Fibroblast of skin of left biceps (primary cell): ENCODE measurements at places on chromosomes 3 and 15.

- no peak for DNase-seq
Observed at GRCh38 chr3:14398797-14399106, 3.7 kb upstream of the SLC6A6 start.

GRCh38 chr3:157785102-157785826, 282.0 kb upstream of the VEPH1 start:
- DNase-seq: peak; percentile 59

- no peak for DNase-seq
Observed at GRCh38 chr15:38885471-38885952, 320.9 kb upstream of the RASGRP1 start.

- no peak for DNase-seq
Observed at GRCh38 chr3:102457644-102458043, 22.8 kb downstream of the ZPLD1 start.

DNA sequence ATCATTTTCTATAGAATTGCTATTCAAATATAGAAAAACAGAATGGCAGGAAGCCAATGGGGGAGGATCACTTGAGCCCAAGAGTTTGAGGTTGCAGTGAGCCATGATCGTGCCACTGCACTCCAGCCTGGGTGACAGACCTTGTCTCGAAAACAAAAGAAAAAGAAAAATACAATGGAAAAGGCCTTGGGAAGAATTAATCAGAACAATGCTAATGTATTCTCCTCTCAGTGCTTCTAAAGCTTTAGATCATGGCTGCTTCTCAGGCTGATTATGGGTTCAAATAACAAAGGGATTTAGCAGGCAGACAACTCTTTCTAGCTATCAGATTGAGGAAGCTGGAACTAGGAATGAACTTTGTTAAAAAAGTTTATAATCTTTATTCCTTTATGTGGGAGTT, 115.8 kb downstream of the PDCD6IP start:
- no peak for DNase-seq

- DNase-seq: no peak
Observed at GRCh38 chr3:56787258-56787775, 14.4 kb downstream of the ARHGEF3 start.

GRCh38 chr15:75043509-75044257, 20.3 kb downstream of the PPCDC start:
- peak; percentile 86 for DNase-seq

DNA sequence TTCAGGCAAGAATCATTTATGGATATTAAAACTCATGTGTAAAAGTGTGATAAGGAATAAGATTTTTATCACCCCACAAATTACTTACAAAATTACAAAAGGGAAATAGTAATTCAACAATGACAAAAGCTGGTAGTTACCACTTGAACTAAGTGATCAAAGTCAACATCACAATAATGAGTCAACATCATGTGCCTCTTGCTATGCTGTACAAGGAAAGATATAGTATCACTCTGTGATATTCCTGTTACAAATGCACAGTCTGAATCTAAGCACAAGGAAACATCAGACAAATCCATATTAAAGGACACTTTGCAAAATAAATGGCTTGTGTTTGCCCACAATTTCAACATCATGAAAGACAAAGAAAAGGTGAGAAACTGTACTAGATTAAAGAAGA, 90.5 kb upstream of the PLCL2 start:
- no peak for DNase-seq

DNA sequence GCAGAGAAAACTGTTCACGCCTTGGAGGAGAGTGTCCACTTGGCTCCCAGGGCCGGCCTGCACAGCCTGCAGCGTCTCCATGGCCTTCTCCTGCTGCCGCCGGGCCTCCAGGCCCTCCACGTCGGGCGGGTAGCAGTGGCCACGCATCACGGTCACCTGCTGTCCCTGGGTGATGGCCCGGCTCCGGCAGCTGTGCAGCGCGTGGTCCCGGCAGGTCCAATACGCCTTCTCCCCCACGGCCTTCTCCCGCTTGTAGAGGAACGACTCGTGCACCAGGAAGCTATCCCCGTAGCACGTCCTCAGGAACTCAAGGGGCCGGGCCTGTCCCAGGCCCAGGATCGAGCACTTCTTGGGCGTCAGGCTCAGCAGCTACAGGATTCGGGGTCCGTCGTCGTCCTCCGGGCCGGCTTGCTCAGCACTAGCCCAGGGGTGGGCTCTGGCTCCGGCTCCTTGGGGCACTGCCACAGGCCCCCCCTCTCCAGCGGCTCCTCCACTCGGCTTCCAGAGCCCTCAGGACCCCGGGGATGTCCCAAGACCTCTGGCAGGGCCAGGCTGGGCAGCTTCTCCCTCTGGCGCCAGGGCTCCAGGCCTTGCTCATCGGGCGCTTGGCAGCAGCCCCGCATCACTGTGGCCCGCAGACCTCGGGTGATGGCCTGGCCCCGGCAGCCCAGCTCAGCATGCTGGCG, 83.6 kb upstream of the FXR1 start:
- no peak for DNase-seq

- DNase-seq: no peak
Observed at GRCh38 chr3:8623741-8624140, 20.9 kb downstream of the SSUH2 start.

DNA sequence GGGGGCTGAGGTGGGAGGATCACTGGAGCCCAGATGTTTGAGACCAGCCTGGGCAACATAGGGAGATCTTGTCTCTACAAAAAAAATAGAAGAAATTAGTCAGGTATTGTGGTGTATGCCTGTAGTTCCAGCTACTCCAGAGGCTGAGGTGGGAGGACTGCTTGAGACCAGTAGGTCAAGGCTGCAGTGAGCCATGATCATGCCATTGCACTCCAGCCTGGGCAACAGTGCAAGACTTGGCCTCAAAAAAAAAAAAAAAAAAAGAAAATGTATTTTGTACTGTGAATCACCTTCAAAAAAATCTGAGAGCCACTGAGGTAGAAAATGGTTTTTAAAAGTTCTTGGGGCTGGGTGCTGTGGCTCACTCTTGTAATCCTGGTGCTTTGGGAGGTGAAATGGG, 4.6 kb downstream of the SNX4 start:
- DNase-seq: no peak

- no peak for DNase-seq
Observed at GRCh38 chr3:145754605-145755289, 406.2 kb downstream of the PLOD2 start.

- DNase-seq: no peak
Observed at GRCh38 chr3:179146911-179147513, 1.1 kb upstream of the PIK3CA start.

GRCh38 chr15:96225642-96226259, 104.7 kb upstream of the NR2F2 start:
- DNase-seq: no peak

- no peak for DNase-seq
Observed at GRCh38 chr3:50177346-50177745, 14.1 kb upstream of the GNAT1 start.

DNA sequence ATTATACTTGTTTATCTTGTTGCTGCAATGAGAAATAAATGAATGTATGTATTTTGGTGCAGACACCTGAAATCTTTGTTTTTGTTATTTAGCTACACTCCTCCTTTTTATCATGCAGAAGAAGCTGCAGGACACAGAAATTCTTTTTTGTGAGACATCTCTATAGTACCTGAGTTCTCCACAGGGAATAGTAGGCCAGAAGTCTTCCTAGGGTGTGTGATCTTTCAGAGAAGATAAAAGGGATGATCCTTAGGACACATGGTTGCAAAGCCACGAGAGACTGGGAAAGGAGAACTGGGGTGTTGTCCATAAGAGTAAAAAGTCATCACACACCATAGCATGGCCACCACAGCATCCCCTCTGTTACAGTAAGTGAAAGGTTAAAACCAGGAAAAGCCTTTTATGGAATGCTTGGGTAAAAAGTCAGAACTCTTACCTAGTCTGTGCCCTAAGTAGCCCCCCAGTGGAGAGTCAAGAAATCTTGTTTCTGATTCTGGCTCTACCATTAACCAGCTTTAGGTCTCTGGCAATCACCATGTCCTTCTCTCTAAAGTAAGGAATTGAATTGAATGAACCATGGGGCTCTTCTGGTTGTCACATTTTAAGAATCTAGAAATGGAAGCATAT, 31.9 kb upstream of the ADGRG7 start:
- DNase-seq: no peak

DNA sequence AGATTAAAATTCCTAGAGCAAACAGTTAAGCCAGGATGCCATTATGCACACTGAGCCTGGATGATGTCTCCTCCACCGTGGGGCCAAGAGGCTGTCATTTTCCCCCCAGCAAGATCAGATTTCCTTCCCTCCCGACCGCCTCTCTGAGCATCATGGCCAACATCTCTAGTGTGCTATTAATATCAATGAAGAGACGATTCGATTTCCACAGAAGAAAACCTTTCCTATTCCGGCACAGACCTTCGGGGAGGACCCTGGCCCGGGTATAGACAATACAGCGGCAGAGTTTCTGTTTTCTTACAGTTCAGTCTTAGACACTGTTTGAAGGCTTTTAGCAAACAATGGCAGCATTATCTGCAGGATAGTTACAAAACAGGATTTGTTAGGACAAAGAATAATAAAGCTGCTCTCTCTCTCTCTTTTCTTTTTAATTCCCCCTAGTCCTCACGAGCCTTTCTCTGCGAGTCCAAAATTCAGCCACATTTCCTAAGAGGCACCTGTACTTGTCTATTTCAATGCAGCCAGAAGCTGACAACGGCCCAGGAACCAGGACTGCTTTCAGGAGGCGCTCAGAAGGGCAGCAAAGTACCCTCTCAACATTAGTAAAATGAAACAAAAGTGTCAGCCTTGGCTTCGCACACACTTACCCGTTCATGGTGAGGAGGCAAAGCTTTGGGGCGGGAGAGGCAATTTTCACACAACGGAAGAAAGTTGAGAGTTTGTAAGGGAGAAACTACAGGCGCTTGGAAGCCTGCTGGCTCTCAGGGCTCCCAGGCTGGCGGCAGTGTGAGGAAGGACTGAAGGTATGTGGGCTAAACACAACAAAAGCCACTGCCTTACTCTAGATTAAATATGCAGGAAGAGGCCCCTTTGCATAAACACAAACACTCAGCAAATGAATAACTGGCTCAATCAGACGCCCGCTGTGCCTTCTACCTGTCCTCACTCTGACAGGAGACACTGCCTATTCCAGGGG, 278.0 kb downstream of the FOXP1 start:
- no peak for DNase-seq

DNA sequence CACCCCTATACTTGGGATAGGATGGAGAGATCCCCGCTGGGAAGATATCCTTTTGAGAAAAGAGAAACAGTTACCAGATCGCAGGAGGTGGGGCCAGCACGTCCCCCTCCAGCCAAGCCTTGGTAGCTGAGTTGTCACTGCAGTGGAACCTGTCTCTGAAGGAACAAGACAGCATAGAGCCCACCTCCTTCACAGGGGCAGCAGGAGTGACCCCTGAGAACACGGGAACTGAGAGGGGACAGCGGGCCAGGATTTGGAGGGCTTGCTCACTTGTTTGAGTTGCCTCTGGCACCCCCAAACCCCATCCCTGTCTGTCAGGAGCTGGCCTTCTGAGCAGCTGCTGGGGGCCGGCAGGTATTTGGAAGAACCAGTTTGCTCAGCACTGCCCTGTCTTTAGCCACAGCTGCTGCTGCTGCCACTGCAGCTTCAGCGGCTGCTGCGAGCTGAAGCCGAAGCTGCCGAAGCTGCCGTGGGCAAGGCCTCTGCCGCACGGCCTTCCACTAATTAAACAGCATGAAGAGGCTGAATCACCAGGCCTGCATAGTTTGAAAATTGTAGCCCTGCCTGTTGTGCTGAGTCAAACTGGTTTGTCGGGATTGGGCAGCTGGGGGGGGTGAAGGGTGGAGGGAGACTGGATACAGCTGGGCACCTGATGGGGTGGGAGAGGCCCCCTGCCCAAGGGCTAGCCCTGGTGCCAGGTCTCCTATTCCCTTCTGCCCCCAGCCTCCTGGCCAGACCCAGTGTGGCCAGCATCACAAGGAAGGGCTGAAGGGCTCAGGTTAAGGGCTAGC, 4.0 kb downstream of the EPHB3 start:
- peak; percentile 49 for DNase-seq

- no peak for DNase-seq
Observed at GRCh38 chr3:138653567-138653966, 45.0 kb downstream of the FAIM start.

GRCh38 chr3:126850370-126851085, 132.4 kb upstream of the PLXNA1 start:
- peak; percentile 55 for DNase-seq

DNA sequence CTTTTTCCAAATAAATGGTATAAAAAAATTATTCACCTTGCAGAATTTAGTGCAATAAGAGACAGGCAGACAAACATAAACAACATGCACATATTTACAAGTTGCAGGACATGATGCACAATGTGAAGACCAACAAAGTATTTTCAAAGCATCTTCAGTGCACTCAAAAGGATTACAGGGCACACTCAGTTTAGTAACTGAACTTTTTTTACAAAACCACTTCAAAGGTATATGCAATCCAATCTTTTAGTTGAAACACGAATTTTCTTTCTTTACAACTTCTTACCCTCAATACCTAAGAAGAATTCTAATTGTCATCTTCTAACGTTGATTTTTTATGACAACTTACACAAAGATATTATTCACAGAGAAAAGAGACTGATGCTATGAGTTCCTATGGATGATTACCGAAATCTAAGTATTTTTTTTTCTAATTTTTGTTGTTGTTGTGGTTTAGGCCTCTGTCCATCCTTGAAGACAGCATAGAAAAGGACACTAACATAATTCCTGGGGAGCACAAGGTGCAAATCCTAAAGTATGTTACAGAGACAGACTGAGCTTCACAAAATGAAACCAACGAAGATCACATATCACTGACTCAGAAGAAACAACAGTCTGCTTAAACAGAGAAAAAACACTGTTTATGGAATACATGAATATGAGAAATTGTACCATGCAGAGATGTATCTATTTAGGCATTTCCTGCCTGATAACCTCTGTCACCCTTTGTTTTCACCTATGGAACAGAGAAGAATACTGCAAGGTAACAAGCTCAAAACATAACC, 50.3 kb downstream of the ZMAT3 start:
- DNase-seq: no peak

DNA sequence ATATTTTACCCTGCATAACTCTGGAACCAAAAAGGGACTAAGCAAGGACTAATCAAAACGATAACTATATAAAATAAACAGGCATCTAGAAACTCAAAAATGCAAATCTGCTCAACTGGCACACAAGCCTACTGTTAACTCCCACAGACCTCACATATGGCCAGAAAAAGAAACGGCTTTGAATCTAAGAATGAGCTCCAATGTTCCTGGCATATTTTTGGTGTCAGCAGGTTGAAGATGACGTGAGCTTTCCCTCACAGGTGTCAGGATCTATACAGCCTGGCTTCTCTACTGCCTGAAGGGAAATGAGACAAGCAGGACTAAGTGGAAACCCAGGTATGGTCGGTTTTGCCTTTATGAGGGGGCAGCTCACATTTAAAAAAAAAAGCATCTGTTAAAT, 120.1 kb upstream of the SPATA12 start:
- DNase-seq: no peak

GRCh38 chr3:164752812-164753211, 325.5 kb downstream of the SI start:
- no peak for DNase-seq

DNA sequence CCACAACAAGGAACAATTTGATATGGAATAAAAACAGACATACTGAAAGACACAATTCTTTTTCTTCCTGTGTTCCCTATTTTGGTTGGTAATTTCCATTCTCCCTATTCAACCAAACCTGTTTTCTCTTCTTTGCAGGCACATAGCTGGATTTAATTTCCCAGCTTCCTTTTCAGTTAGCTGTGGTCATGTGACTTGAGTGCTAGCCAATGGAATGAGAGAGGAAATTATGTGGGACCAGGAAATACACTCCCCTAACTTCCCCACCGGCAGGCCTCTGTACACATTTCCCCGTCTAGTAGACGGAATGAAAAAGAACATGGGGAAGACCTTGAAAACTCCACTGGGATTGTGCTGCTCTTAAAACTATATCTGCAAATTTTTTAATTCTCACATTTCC, 351.6 kb downstream of the TBC1D5 start:
- DNase-seq: no peak
